ENCODE measurements at places on chromosomes 1 and 21.

GRCh38 chr1:226407497-226408284 lies at the start of gene PARP1:
Gene PARP1 (minus strand): TSS chr1:226408093. CDS start chr1:226407929, 164 bp downstream.
- peak; percentile 74 for DNase-seq

DNA sequence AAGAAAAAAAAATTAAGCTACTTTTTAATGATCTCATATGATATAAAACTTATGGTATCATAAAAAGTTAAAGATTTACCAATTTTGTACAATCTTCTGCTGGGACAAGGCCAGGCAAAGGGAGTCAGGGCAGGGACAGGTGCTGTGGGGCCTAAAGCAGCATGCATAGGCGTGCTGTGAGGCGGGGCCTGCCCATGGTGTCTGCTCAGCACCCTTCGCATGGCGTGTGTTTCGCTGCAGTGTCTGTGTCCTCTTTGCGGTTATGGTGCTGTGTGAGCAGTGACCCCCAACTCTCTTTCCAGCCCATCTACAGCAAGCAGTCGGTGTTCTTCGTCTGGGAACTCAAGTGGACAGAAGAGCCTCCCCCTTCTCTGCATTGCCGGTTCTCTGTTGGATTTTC lies 13.4 kb upstream of the PWP2 start:
- no peak for DNase-seq

- DNase-seq: no peak
Measured at GRCh38 chr1:110890474-110891196, 17.7 kb downstream of the CD53 start.

DNA sequence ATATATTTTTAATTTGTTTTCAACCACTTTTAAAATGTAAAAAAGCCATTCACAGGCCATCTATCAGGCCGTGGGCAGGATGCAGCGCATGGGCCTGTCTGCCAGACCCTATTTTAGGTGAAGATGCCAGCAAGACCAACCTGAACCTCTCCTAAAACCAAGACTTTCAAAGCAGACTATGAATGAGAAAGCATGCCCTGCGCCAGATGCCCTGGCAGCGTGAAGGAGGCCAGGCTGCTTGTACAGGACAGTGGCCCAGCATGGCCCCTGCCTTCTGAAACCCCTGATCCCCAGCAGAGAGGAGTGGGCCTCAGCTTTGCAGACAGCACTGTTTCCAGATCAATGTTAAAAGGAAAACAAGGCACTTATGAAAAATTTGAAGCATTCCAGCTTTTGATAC lies 31.6 kb downstream of the WDR4 start:
- DNase-seq: no peak

DNA sequence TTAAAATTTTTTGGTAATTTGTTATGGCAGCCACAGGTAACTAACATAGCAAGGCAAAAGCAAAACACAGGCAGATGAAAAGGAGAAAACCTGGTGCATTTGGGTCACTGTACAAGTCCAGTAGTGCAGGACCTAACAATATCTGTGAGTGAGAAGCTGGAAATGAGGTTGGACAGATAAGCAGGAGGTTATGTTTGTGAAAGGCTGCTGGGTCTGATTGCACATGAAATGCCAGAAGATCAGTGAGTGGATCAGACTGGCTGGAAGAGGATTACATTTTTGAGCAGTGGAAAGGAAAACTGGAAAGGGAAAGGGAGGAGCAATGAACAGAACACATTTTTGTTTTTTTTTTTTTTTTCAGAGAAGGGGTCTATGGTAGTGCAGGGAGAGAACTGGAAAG lies 73.6 kb downstream of the CYYR1 start:
- DNase-seq: no peak

DNA sequence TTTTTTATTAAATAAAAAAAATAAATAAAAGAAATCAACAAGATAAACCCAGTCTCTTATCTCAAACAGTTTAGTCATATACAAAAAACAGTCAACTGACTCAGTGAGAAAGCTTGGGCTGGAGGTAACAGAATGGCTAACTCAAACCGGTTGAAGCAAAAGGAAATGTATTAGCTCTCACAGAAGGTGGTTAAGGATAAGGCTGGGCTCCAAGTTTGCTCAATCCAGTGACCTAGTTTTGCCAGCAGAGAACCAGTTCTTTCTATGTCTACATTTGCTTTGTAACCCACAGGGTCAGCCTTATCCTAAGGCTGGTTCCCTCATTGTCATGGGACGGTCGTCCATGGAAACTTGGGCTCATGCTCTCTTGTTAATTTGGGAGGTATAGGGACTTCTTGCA lies 144.5 kb upstream of the L1TD1 start:
- DNase-seq: no peak

DNA sequence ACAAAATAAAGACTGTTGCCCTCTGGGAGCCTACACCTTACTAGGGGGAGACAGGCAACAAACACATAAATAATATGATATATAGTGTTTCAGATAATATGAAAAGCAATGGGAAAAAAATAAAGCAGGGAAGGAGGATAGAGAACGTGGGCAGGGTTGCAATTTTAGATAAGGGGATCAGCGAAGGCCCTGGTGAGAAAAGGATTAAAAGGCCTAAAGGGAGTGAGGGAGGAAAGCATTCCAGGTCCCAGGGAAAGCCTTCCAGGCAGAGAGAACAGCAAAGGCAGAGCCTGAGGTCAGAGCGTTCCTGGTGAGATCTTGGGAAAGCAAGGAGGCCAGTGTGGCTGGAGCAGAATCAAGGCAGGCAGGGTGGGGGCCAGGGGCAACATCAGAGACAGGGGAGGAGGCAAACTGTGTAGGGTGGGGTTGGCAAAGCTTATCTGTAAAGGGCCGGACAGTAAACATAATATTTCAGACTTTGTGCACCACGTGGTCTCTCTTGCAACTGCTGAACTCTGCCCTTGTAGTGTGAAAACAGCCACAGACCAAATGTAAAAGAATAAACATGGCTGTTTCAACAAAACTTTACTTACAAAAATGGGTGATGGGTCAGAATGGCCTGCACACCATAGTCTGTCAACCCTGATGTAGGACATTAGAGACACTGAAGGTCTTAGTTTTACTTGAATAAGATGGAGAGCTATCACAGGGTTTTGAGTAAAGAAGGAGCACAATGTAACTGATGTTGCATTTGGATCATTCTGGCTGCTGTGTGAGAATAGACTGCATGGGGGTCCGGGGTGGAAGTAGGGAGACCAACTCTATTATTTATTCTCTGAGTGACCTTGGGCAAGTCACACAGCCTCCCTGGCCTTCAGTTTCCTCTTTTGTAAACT lies 13.3 kb upstream of the CPT2 start:
- DNase-seq: no peak

DNA sequence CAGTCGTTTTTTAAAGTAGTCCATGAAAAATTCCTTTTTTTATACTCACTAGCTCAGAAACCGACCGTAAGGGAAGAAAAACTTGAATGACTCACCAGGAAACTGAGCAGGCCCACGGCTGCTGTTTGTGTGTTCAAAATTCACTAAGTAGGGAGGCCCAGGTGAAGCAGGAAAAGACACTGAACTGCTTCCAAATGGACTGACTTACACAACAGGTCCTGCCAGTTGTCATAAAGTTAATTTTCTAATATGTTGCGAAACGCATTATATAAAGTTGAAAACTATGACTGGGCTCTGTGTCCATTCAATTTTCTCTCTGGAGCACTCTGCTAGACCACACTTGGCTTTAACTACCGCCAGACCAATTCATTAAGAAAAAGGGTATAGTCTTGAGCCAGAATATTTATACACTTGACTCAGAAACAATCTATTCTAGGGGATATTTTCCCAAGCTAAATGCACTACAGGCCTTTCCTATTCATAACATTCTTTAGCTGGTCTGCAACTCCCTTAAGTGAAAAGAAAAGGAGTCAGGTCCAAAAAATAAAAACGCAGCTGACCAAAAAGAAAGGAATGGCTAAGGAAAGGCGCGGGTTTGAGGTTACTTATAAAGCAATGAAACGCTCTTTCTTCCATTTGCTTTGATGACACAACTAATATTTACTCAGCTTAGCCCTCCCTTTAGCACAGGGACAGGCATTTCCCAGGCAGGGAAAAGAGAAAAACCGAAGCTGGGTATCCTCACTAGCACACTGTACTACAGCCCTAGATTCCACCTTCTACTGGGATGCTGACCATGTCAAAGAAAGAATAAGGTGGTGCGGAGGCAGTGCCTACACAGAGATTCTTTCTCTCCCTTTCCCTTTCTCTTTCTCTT lies 306.3 kb upstream of the ESRRG start:
- peak; percentile 54 for DNase-seq

DNA sequence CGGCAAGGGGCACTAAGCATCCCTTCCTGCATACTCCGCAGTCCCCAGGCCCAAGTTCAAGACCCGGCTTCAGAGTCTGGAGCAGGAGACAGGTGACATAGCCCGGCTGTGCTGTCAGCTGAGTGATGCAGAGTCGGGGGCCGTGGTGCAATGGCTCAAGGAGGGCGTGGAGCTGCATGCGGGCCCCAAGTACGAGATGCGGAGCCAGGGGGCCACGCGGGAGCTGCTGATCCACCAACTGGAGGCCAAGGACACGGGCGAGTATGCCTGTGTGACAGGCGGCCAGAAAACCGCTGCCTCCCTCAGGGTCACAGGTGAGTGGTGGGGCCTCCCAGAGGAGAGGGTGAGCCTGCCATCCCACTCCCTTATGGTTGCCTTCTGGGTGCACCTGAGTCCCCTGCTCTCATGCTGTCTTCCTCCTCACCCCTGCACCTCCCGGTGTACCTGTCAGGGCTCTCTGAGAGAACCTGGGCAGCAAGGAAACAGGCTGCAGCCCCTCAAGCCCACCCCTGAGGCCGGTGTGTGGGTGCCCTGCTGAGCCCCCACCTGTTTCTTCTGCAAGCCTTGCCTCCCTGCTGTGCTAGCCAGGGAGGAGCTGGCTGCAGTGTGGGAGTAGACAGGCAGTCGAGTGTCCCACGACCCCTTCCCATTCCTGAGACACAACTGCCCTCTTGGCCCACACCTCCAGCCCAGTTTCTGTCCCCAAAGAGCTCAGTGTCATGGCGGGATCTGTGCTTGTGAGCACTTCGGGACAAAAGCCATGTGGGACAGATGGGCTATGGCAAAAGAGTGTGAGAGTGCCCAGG lies 99.2 kb downstream of the TRIM11 start:
- DNase-seq: no peak

DNA sequence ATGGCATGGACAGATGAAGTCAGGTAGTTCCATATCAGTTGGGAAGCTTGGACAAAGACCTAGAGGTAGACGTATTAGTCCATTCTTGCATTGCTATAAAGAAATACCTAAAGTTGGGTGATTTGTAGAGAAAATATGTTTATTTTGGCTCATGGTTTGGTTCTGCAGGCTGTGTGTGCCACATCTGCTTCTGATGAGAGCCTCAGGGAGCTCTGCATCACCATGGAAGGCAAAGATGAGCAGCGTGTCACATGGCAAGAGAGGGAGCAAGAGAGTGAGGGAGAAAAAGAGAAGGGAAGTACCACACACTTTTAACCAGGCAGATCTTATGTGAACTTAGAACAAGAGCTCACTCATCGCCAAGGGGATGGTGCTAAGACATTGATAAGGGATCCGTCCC lies 9.0 kb downstream of the TSACC start:
- peak; percentile 67 for DNase-seq

- no peak for DNase-seq
Measured at GRCh38 chr1:176110203-176110602, 96.9 kb downstream of the COP1 start.

- DNase-seq: no peak
Measured at GRCh38 chr1:65164633-65165032, 16.6 kb downstream of the AK4 start.

DNA sequence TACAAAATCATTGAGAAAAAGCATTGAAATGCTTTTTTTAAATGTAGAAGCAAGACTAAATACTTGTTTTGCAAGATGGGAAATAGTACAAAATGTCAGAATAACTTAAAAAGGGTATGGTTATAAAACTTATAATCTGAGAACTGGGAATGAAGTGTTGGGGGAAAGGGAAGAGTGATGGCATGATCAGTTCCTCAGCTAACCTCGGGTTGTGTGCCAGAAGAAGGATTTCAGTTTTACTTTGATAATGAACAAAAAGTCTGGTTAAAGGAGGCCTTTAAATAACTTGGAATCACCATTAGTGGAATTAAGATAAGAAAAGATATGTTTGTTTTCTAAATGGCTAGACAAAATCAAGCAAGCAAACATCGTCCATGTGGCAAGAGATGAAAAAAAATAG lies 20.7 kb downstream of the NEK7 start:
- no peak for DNase-seq

- DNase-seq: no peak
Measured at GRCh38 chr1:3588395-3588794, 22.9 kb downstream of the MEGF6 start.

DNA sequence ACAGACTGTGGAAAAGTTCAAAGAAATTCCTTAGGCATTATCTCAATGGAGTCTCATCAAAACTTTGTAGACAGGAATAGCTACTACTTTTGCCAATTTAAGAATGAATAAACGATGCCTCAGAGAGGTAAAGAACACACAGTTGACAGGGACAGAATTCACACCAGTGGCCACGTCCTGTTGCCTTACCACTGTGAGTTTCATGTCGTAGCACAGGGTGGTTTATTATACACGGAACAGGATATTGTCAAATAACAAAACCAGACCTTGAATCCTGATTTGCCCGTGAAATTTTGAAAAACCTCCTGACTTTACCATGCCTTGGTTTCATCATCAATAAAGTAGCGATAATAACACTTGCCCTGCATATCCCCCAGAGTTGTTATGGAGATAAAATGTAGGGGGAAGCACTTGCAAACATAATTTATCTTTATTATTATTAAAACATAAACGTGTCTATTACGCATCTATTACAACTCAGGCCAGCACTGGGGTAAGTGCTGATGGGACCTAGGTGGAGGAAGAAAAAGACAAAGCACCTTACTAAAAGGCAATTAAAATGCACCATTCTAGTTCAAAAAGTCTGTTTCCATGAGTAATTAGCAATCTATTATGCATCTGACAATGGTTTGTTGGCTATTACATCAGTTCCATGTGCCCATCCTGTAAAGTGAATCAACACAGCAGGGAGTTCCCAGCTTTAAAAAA lies 408.1 kb upstream of the RUNX1 start:
- DNase-seq: no peak

GRCh38 chr1:234875328-234875952 lies 253.2 kb downstream of the TOMM20 start:
- DNase-seq: no peak

GRCh38 chr1:82978461-82979324 lies 1020.2 kb downstream of the TTLL7 start:
- DNase-seq: no peak

GRCh38 chr1:116878804-116879477 lies 30.8 kb upstream of the PTGFRN start:
- no peak for DNase-seq

GRCh38 chr1:164713456-164714207 lies 154.6 kb downstream of the PBX1 start:
- DNase-seq: no peak

DNA sequence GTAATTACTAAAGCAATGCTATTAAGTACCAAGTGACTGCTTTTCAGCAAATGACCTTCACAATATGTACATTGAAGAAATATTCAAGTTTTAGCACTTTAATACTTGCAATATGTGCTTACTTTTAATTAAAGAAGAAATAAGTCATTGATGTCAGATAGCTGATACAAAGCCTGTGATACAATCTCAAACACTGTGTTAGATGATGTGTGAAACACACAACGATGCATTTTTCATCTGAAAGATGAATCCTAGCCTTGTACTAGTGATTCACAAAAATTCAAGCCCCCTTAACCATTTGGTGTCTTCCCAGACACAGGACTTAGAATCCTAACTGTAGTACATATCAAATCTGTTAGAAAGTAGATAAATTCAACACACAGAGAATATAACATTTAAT lies 724.1 kb upstream of the ADAMTS5 start:
- DNase-seq: no peak

- DNase-seq: no peak
Measured at GRCh38 chr1:107058245-107059032, 2.0 kb downstream of the PRMT6 start.

All from amniotic stem cell (primary cell).